ENCODE measurements at places on chromosomes 7 and 10. TPM values are rescaled to one million over a fixed set of nuclear protein-coding genes. Genes with fewer than 3 reads are reported as not detected.

GRCh38 chr10:104349623-104350126, 4.0 kb upstream of the CFAP58 start:
- peak; percentile 68 for DNase-seq

The MSMB gene
- total RNA-seq: not detected

The CPED1 gene
- 15.8 TPM for total RNA-seq

- DNase-seq: peak; percentile 52
Measured at GRCh38 chr7:93883078-93883916, 7.3 kb downstream of the TFPI2 start.

GRCh38 chr7:1176891-1177373, 16.9 kb upstream of the ZFAND2A start:
- DNase-seq: peak; percentile 19

- DNase-seq: peak; percentile 13
Measured at GRCh38 chr7:17054206-17054605, 172.4 kb upstream of the AGR3 start.

- DNase-seq: no peak
Measured at GRCh38 chr7:156626220-156626895, 14.2 kb upstream of the RNF32 start.
